ENCODE measurements at places on chromosomes 7 and 10.

GRCh38 chr10:73485320-73485719 is 10.5 kb downstream of the PPP3CB start:
- no peak for DNase-seq

DNA sequence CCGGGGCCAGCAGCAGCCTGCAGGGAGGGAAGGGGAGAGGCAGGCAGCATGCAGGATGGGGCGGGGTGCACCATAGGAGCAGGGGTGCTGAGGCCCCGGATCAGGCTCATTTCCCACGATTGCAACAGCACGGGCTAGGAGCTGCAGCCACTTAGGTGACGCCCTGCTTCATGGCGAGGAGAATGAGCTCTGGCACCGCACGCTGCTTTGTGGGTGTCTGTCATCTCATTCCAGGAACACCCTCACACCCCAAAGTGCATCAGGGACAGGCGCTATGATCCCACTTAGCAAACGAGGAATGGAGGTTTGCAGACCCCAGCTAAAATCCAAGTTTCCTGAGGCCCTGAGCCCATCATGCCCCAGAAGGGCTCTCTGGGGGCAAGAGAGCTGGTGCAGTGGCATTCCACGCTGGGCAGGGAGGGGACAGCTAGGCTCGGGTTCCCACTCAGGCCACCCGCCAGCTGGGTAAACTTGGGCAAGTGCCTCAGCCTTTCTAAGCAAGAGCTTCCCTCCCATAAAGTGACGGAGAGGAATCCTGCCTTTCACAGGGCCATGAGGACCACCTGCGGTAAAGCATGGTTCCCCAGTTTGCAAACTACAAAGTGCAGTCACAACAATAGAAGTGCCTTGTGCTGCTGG is 9.3 kb downstream of the KCNH2 start:
- DNase-seq = no peak

DNA sequence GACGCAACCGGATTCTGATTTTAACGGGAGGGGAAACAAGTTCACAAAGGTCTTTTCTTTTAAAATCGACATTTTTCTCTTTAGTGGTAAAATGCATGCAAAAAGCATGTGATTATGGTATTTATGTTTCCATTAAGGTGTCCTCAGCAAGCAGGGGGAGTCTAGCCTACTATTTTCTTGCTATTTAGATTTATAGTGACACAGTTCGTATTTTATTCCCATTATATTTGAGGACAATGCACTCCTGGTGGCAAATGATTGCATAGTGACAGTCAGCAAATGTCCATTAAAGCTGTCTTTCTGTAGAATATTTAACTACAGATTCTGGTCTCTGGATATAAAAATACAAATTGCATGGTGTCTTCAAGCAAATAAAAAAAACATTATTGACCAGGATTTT is 554.2 kb downstream of the PARD3 start:
- no peak for DNase-seq

- DNase-seq = no peak
These were observed 278.9 kb downstream of the HPSE2 start for GRCh38 chr10:98956576-98957260.

GRCh38 chr10:28717656-28718201 is 40.4 kb downstream of the BAMBI start:
- no peak for DNase-seq

DNA sequence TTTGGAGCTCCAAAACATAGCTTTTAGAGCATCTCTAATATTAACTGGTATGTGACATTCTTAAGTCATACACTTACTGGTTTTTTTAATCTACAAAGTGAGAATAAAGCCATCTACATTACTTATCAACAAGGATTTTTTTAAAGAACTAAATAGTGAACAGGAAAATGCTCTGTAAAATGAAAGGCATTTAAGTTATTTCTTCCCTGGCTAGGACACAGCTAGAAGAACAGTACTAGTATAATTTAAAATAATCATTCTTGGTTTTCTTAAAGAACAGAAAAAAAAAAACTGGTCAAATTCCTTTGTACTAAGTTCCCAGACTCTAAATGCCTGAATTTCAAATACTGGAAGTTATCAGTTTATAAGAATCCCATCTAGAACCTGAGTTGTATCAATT is 139.5 kb downstream of the SRPK2 start:
- DNase-seq = no peak

DNA sequence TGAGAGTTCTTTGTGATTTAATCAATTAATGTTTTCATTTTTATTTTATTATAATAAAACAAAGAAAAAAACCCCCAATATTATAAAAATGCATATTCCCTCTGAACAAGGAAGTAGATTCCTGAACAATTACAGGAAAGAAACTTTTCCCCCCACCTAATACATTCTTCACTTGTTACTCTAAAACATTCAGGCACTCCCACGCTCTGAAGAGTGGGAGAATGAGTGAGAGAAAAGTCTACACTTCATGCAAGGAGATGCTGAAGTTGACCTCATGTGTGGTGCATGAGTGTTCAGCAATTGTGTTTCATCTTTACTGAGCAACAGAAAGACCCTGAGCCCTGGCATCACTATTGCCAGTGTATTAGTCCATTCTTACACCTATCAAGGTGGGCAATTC is 244.2 kb upstream of the IGFBP3 start:
- no peak for DNase-seq

DNA sequence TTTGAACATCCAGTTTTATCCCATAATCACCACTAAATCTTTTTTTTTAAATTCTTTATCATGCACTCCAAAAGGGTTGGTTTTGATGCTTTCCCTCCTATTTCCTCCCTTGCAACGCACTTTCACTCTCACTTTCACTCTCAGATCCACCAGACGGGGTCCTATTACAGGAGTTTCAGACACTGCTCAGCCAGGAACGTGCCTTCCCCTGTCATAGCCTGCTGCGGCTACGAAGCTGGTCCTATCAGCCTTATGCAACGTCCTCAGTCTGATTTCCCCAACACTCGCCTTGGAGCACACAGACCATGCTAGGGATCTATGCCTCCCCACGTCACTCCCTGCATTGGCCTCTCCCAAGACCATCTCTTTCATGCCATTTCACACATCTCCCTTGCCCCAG is 23.4 kb downstream of the ZPBP start:
- no peak for DNase-seq

- no peak for DNase-seq
These were observed 29.6 kb downstream of the SH2D4B start for GRCh38 chr10:80567292-80567691.

DNA sequence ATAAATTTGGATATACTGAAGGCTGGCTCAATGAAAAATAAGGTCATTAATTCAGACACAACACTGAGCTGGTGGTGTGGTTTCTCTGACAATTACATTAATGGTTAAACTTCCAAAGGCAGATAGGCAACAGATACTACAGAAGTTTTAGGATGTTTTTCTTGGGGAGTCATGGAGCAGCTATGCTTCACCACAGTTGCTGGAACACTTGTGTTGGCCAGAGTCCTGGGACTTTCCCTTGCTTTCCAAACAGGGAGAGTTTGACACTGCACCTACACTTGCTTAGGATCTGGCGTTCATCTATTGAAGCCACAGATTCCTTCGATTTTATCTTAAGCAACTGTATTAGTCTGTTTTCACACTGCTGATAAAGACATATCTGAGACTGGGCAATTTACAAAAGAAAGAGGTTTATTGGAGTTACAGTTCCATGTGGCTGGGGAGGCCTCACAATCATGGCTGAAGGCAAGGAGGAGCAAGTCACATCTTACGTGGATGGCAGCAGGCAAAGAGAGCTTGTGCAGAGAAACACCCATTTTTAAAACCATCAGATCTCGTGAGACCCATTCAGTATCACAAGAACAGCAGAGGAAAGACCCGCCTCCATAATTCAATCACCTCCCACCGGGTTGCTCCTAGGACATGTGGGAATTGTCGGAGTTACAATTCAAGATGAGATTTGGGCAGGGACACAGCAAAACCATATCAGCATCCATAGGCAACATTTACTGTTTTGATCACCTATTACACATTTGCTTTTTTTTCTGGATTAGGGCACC is 27.8 kb upstream of the TMEM178B start:
- no peak for DNase-seq

GRCh38 chr7:45657136-45657889 is 83.1 kb downstream of the ADCY1 start:
- DNase-seq = no peak

GRCh38 chr10:101672536-101672935 is 22.4 kb downstream of the FBXW4 start:
- no peak for DNase-seq

- DNase-seq = no peak
These were observed 458.5 kb downstream of the GPAM start for GRCh38 chr10:111725050-111725449.

DNA sequence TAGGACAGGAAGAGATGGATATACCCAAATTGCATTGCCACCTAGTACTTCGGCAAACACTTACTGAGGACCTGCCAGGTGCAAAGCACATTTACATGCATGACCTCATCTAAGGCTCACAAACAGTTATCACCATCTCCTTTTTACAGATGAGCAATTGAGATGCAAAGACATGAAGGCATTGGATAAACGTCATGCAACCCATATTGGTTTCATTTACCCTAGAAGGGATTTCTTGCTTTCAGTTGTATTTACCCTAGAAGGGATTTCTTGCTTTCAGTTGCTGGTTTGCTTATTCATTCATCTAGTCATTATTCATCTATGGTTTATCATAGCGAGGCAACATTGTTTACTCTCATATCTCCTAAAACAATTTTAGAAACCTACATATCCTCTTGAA is 52.2 kb downstream of the STEAP1B start:
- no peak for DNase-seq

- DNase-seq = no peak
These were observed 58.3 kb upstream of the GJD4 start for GRCh38 chr10:35546824-35547225.

DNA sequence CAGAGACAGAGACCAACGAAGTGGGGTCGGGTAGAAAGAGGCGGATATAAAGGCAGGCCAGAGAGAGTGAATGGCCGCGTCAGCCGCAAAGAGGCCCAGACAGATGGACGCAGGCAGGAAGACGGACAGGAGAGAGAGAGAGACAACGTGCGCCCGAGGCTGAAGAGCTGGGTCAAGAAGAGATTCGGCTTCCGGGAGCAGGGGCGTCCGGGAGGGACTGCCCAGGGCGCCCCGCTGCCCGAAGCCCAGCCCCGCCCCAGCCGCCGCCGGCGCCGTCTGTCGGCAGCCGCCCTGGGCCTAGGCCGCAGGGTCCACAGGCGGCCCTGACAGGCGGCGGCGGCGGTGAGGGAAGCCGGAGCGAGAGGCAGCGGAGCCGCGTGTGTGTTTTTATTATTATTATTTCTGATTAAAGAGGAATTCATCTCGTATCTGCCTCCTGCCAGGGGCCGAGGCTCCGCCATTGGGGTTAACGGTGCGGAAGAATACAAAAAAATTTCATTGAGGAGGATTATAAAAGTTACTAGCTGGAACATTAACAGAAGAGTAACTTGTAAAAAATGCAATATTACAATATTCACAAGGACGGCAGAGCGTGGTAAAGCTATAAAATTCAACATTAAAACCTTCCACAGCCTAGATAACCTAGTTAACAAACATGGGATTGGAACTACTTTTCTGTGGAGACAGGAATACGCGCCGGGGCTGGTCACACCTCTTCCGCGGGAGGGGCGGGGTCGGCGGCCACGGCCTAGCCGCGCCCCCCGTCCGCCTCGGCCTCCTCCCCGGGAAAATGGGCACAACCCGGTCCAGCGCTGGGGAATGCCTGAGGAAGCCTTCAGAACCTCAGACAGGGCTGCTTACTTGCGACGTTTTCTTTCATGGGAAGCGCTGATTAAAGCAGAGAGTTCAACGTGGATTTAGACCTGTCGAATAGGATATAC is 29.7 kb upstream of the PAX2 start:
- no peak for DNase-seq

- no peak for DNase-seq
These were observed 129.9 kb upstream of the LYZL2 start for GRCh38 chr10:30759423-30759822.

DNA sequence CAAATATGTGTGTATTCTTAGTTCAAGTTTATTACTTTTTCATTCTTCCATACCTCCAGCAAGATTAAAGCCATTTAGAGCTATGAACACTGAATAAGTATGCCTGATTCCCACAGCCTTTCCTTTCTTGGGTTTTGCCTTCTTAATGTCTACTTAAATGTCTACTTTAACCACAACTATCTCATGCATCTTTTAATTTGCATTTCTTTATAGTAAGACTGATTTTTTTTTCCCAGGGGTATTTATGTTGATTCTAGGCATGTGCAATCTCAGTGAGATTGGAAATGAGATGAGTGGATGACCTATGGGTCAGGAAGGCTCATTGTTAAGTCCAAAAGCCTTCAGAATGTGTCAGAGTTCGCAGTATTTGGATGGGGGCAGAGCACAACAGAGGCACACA is 3.6 kb downstream of the PCBD1 start:
- no peak for DNase-seq

Measured in stimulated activated CD4-positive, alpha-beta T cell treated with anti-CD3 and anti-CD28 coated beads, Interleukin-12 subunit alpha, Interleukin-12 subunit beta, amount 100 ng/mL, for 48 hours (primary cell).